ENCODE measurements at places on chromosomes 16 and 17.

DNA sequence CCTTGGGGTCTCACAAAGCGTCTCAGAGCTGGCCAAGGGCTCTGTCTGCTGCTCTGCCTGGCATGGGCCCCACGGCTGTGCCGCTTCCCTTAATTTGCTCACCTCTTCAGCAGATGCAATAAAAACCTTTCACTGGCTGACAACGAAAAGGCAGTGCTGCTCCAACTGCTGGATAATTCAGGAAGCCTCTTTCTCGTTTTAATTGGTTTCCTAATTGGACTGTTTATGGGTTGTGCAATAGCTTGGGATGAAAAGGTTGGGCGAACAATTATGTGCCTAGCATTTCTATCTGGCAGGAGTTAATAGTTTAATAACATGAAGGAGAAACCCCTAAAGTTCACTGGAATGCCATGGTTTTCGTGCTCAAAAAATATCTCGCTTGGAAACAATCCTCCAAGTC lies 234.1 kb upstream of the IRX5 start:
- DNase-seq: no peak

GRCh38 chr16:52191531-52192134 lies 355.3 kb downstream of the TOX3 start:
- DNase-seq: no peak

DNA sequence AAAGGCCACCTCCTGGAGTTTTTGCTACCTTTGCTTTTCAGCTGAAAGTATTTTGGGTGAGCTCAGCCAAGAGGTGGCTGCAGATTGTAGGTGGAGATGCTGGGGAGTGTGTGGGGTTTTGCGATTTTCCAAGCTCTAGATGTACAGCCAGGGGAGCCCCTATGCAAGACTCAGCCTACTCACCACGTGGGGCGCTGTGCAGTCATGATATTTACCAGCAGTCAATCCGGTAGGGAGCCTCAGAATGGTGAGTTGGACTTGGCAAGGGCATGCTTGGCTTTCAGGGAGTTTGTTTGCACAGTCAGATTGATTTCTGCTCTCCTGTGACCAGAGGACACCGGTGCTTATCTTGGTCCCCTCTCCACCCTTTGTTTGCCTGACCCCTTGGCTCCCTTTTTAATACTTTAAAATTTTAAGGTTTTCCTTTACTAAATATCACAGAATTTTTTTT lies 175.3 kb downstream of the UTP18 start:
- DNase-seq: no peak

- DNase-seq: no peak
Measured at GRCh38 chr16:12837291-12837690, 33.6 kb upstream of the CPPED1 start.

DNA sequence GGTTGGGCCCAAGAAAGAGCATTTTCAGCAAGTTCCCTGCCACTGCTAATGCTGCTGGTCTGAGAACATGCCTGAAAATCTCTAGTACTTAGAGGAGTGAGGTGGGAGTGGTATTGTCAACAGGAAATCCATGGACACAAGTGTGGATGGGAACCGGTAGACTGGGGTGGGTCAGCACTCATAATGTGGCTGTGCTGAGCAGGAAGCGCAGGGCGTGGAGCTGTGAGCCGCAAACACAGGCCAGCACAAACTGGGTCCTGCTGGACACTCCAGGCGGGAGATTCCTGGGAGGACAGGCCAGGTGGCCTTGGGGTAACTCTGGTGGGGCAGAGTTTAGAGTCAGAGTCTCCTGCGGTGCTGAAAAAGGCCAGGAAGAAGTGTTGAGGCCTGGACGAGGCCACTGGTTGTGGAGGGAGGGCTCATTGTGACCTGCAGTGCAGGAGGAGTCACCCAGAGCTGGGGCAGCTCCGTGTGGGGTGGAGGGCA lies 62.6 kb downstream of the BANP start:
- DNase-seq: no peak

- DNase-seq: no peak
Measured at GRCh38 chr16:88593489-88593888, 23.3 kb downstream of the ZC3H18 start.

DNA sequence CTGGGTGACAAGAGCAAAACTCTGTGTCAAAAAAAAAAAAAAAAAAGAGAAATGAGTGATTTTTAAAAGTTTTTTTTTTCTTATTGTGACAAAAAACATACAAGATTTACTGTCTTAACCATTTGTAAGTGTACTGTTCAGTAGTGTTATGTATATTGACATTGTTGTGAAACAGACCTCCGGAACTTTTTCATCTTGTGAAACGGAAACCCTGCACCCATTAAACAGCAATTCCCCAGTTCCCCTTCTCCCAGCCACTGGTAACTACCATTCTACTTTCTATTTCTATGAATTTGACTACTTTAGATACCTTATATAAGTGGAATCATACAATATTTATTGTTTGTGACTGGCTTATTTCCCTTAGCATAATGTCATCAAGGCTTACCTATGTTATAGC lies 18.7 kb downstream of the DUS2 start:
- DNase-seq: no peak

DNA sequence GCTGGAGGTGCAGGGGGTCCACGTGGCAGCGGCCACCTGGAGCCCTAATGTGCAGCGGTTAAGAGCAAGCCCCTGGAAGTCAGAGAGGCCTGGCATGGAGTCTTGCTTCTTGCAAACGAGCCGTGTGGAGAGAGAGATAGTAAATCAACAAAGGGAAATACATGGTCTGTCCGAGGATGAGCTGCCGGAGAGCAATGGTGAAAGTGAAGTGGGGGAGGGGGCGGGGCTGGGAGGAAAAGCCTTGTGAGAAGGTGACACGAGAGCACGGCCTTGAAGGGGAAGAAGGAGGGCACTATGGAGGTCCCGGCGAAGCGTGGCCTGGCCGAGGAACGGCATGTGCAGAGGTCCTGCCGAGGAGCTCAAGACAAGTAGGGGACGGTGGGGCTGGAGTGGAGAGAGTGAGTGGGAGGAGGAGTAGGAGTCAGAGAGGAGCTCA lies 6.0 kb upstream of the SERPINF1 start:
- DNase-seq: no peak

DNA sequence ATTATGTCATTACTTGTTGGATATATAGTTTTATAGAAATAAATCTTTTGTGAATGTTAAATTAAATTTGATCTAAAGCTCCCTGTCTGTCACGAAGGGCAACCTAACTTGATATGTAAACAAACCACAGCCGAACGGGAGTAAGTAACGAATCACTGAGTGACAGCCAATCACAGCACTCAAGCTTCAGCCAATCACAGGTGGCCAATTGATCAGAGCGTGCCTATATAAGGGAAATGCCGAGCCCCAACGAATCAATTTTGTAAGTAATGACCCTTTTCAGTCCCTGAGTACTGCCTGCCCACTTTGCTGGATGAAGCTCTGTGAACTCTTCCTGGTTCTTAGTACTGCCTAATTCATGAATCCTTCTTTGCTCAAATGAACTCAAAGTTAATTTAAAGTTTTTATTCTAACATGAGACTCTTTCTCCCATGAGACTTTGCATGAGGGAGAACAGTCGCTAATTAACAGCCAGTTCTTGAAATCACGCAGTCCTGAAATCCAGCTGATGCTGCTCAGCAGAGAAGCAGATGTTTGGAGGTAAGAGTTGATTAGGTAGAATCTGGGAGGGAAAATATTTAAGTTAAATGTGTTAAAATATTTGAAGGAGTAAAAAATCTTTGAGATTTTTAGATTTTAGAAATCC lies 302.2 kb downstream of the CNTNAP4 start:
- DNase-seq: no peak

DNA sequence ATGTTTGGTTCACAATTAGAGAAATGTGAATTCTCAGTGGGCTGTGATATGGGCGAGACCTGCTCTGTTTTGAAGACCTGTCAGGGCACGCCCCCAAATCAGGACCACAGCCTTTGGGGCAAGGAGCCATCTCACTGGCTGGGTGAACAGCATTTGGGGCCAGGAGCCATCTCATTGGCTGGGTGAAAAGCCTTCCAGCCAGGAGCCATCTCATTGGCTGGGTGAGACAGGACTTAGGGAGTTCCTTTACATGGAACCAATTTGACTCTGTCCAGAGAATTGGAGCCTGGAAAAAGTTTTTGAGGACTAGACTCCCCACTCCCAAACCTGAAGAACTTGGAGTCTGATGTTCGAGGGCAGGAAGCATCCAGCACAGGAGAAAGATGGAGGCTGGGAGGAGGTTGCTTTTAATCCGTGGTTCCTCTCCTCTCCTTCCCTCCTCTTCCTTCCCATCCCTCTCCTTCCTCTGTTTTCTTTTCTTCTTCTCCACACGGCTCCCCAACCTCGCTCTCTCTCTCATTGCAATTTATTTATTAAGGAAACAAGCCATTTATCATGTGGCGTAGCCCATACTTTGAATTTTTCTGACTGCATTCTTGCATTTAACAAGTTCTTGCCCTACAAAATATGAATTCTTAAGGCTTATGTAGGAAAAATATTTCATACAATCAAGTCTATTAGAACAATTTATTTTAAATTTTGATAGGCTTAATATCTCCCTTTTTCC lies 19.7 kb downstream of the FOXL1 start:
- DNase-seq: no peak

- DNase-seq: no peak
Measured at GRCh38 chr17:71316176-71316897, 804.5 kb upstream of the SOX9 start.

GRCh38 chr17:73820686-73821448 lies 176.6 kb upstream of the SDK2 start:
- DNase-seq: no peak

- no peak for DNase-seq
Measured at GRCh38 chr17:29674281-29674680, 51.6 kb upstream of the CORO6 start.

Measured in stimulated activated CD4-positive, alpha-beta T cell treated with anti-CD3 and anti-CD28 coated beads, TNF-alpha, amount 100 ng/mL, for 4 hours (primary cell).